ENCODE measurements at places on chromosomes 7 and 10.

DNA sequence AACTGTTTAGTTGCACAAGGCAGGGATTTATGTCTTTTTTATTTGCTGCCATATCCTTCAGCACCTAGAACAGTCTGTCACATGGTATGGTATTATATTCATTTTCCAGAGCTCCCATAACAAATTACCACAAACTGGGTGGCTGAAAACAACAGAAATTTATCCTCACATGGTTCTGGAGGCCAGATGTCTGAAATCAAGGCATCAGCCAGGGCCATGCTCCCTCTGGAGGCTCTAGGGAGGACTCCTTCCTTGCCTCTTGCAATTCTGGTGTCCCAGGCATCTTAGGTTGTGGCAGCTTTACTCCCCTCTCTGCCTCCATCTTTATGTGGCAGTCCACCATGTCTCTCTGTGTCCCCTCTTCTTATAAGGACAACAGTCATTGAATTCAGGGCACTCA is 43.1 kb downstream of the MET start:
- DNase-seq: no peak
- no peaks in the 10 kb centered on the region for H3K36me3 ChIP-seq
- no peak overlapping the region for H3K4me3 ChIP-seq
- H3K27me3 ChIP-seq: peaks cover 48% of the 10 kb centered on the region

- H3K4me1 ChIP-seq: peaks cover 43% of the 10 kb centered on the region
- no peaks in the 10 kb centered on the region for H3K27me3 ChIP-seq
- peak within 1 kb of the TSS; percentile 82 for H3K27ac ChIP-seq
- H3K4me3 ChIP-seq: peak within 1 kb of the TSS; percentile 22
- no peak for DNase-seq
- no peaks in the 10 kb centered on the region for H3K36me3 ChIP-seq
Measured at GRCh38 chr7:832167-832967, at the start of gene SUN1. SUN1 (plus strand) TSS chr7:832476; CDS start chr7:832525, 49 bp downstream.

- H3K36me3 ChIP-seq: no peaks in the 10 kb centered on the region
- H3K27me3 ChIP-seq: no peaks in the 10 kb centered on the region
- no peak overlapping the region for H3K27ac ChIP-seq
- H3K4me3 ChIP-seq: no peak overlapping the region
- H3K4me1 ChIP-seq: peaks cover 32% of the 10 kb centered on the region
- DNase-seq: no peak
Measured at GRCh38 chr7:621572-622285, 102.1 kb upstream of the PDGFA start.

DNA sequence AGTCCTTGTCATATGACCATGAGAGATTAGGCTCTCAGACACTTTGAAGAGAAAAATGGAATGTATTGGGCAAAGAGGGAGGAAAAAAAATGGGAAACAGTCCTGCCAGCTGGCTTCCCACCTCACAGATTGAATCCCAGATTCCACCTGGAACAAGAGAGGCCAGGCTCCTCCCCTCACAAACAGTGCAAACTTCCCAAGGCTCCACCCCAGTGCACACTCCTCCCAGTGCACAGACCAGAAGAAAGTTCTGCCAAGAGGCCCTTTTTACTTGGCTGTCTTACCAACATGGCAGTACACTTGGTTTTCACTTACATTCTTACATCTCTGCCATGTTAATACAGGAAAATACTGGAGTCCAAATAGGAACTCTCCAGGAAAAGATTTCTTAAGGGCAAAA is 202.3 kb downstream of the AHR start:
- DNase-seq: no peak
- H3K4me1 ChIP-seq: peaks cover 45% of the 10 kb centered on the region
- no peak overlapping the region for H3K27ac ChIP-seq
- H3K27me3 ChIP-seq: no peaks in the 10 kb centered on the region
- no peak overlapping the region for H3K4me3 ChIP-seq
- no peaks in the 10 kb centered on the region for H3K36me3 ChIP-seq

GRCh38 chr7:127961786-127962453 is 69.3 kb downstream of the LRRC4 start:
- no peaks in the 10 kb centered on the region for H3K4me1 ChIP-seq
- H3K36me3 ChIP-seq: no peaks in the 10 kb centered on the region
- H3K27ac ChIP-seq: no peak overlapping the region
- no peaks in the 10 kb centered on the region for H3K27me3 ChIP-seq
- no peak overlapping the region for H3K4me3 ChIP-seq

GRCh38 chr7:34850681-34851080 is 186.6 kb downstream of the DPY19L1 start:
- H3K4me3 ChIP-seq: no peak overlapping the region
- no peak overlapping the region for H3K27ac ChIP-seq
- H3K4me1 ChIP-seq: no peaks in the 10 kb centered on the region
- DNase-seq: no peak
- no peaks in the 10 kb centered on the region for H3K27me3 ChIP-seq

DNA sequence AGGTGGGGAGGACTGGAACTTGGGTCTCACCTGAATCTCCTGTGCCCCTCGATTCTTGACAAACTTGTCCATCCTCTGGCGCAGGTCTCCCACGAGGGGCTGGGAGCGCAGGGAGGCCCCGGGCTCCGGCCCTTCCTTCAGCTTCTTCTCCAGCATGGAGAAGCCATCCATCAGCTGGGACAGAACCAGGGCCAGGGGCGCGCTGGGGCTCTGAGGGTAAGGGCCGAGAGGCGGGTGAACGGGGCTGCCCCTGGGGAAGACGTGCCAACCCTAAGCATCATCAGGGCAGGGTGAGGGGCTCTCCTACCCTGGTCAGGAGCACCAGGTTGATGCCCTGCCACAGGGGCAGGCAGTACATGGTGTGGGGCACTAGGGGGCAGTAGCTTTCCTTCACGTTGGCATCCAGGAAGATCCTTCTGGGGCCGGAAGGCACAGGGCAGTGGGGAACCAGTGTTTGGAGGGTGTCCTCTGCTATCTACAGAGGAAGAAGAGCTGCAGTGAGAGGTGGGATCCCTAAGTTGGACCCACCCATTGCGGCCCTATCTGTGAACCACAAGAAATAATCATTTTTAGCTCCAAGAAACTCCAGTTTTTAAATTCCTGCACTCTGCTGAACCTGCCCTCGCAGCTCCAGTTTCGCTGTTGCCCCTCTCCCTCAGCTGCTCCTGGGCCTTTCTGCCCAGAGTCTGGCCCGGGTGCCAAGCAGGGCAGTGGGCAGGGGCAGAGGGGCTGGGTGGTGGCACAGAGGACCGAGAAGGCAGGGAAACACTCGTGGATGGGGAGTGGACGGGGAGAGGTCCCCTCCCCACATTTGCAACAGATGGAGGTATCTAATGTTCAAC is 10.8 kb upstream of the PYROXD2 start:
- H3K27me3 ChIP-seq: no peaks in the 10 kb centered on the region
- H3K36me3 ChIP-seq: peaks cover 8% of the 10 kb centered on the region
- H3K27ac ChIP-seq: no peak overlapping the region
- H3K4me3 ChIP-seq: no peak overlapping the region
- DNase-seq: no peak
- H3K4me1 ChIP-seq: no peaks in the 10 kb centered on the region

DNA sequence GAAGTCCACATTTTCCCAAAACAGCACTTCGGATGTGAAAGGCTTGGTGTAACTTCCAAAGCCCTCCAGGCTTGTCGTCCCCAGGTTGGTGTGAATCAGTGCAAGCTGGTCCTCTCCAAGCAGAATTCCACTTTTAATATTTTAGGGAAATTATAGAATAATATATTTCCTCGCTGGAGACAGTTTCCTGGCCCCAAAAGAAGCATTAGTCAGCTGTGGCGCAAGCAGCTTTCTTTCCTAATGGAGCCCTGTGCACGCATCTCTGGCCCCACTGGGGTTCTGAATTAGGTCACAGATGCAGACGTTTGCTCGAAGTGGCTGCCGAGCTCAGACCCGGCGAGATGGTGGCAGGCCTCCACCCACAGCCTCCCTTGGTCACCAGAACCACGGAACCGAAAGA is 33.3 kb upstream of the MNX1 start:
- H3K4me3 ChIP-seq: no peak overlapping the region
- no peak for DNase-seq
- H3K27ac ChIP-seq: peak overlapping the region; percentile 13

DNA sequence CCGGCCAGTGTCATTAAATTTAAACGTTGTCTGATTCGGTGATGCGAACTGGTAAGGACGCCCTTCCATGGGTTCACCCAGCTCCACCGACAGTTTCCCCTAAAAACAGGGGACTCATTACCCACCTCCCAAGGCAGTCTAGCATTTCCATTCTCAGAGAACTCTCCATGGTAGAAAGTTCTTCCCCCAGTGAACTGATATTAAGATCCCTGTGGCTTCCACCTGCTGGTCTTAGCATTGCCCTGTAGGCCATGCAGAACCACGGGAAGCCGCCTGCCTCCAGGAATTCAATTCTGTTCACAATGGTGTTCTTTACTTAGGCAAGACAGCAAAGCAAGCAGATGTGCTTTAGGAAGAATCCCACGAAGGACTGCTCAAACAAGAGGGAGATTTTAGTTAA is 128.9 kb upstream of the NANOS1 start:
- no peaks in the 10 kb centered on the region for H3K27me3 ChIP-seq
- H3K4me1 ChIP-seq: no peaks in the 10 kb centered on the region
- H3K4me3 ChIP-seq: no peak overlapping the region

DNA sequence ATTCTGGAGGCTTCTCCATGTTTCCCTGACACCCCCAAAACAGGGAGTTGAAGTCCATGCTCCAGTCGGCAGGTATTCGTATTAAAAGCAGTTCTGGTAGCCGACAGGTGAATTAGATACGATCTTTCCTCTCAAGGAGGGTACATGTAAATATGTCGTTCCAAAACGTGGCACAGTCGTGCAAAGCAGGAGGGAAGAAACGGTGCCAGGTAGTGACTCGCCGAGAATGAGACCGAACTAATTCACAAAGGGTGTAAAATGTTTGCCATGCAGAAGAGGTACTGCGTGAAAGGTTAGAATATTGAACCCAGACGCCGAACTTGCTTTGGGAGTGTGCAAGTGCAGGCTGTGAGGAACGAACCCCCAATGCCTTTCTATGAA is 483 bp downstream of the EDRF1 start:
- no peaks in the 10 kb centered on the region for H3K27me3 ChIP-seq
- peaks cover 4% of the 10 kb centered on the region for H3K36me3 ChIP-seq
- H3K27ac ChIP-seq: peak overlapping the region; percentile 89

GRCh38 chr7:79823246-79823951 is 311.2 kb upstream of the GNAI1 start:
- no peaks in the 10 kb centered on the region for H3K27me3 ChIP-seq
- H3K4me1 ChIP-seq: no peaks in the 10 kb centered on the region

- no peaks in the 10 kb centered on the region for H3K36me3 ChIP-seq
- no peaks in the 10 kb centered on the region for H3K4me1 ChIP-seq
- no peak overlapping the region for H3K27ac ChIP-seq
- H3K27me3 ChIP-seq: no peaks in the 10 kb centered on the region
- H3K4me3 ChIP-seq: no peak overlapping the region
Measured at GRCh38 chr7:129494041-129494440, 8.3 kb upstream of the SMKR1 start.

Measured in esophagus squamous epithelium (tissue), 5 donors.